ENCODE measurements at places on chromosomes 5 and 9.

GRCh38 chr5:38200872-38201557 lies 57.3 kb upstream of the EGFLAM start:
- no peak for DNase-seq
- no peaks in the 10 kb centered on the region for H3K4me1 ChIP-seq
- no peak overlapping the region for H3K27ac ChIP-seq
- H3K36me3 ChIP-seq, result no peaks in the 10 kb centered on the region

DNA sequence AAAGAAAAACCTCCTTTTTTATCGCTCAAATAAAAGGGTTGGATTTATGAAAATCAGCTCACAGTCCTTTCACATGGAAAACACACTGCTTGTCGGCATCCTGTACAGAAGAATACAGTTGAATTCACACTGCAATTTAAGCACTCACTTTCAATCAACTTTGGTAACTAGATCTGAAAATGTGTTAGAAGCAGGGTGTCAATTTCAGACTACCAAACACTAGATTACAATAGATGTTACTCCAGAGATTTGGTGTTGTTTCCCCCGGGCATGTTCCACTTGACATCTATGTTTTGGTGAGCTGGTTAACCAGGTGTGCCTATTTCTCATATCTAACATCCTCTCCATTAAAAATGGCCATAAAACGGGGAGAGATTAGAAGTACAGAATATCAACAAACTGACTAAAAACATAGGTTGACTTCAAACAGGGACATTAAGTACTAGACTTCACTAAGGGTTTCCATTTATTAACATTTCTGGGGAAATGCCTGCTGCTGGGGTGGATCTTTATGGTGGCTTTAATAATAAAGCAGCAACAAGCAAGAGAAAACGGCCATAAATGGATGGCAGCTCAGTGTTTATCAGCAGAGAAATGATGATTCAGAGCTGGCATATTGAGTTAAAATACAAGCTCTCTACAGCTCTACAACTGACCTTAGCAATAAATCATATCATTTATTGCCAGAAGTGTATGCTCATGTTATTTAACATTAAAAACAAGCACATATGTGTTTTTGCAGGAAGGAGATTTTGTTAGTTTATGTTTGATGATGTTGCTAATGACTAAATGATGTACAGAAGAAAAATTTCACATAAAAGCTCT lies 158.8 kb downstream of the SLF1 start:
- no peaks in the 10 kb centered on the region for H3K27me3 ChIP-seq
- H3K4me3 ChIP-seq, result no peak overlapping the region
- H3K4me1 ChIP-seq, result no peaks in the 10 kb centered on the region
- no peak overlapping the region for H3K27ac ChIP-seq
- H3K36me3 ChIP-seq, result no peaks in the 10 kb centered on the region

GRCh38 chr5:71695071-71695470 lies 24.0 kb upstream of the CARTPT start:
- H3K36me3 ChIP-seq, result no peaks in the 10 kb centered on the region
- H3K27me3 ChIP-seq, result no peaks in the 10 kb centered on the region
- no peaks in the 10 kb centered on the region for H3K4me1 ChIP-seq
- no peak overlapping the region for H3K4me3 ChIP-seq

DNA sequence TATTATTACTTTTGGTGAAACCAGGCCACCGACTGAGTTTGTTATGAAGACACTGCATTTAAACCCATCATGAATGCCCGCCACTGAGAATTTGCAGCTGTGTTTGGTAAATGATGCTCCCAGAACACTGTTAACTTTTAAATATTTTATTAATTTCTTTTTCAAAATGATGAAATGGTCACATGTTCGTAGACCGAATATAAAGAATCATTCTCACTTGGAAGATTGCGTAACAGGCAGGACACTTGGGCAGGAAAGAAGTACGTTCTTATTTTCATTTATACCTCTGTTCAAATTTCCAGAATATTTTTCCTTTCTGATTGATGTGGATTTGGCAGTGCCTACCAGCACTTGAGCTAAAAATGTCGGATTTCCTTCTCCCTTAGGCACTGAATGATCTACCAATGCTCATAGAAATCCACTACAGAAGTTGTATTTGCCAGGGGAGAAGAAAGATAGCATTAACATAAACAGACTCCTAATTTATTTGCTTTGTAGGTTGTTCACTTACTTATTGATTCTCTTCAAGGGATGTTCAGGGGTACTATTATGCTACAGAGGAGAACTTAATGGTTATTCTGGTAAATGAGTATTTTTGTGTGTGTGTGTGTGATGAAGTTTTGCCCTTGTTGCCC lies 13.8 kb downstream of the CYFIP2 start:
- H3K27me3 ChIP-seq, result no peaks in the 10 kb centered on the region
- DNase-seq, result no peak
- H3K4me3 ChIP-seq, result no peak overlapping the region
- H3K27ac ChIP-seq, result no peak overlapping the region

DNA sequence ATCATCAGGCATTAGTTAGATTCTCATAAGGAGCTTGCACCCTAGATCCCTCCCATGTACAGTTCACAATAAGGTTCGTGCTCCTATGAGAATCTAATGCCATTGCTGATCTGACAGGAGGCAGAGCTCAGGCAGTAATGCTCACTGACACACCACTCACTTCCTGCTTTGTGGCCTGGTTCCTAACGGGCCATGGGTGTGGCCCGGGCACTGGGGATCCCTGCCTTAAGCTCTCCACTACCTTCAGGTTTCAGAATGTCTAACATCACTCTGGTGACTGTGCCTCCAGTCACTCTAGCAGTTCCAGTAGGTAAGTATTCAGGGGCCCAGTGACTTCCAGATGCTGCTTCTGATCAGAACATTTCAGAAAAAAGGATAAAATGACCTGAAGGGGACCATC lies 152.4 kb downstream of the LRRC70 start:
- H3K36me3 ChIP-seq, result no peaks in the 10 kb centered on the region
- no peak overlapping the region for H3K27ac ChIP-seq
- H3K4me1 ChIP-seq, result no peaks in the 10 kb centered on the region
- H3K4me3 ChIP-seq, result no peak overlapping the region
- no peaks in the 10 kb centered on the region for H3K27me3 ChIP-seq

- H3K27me3 ChIP-seq, result no peaks in the 10 kb centered on the region
- H3K27ac ChIP-seq, result no peak overlapping the region
- H3K4me3 ChIP-seq, result no peak overlapping the region
Observed at GRCh38 chr5:10666531-10667299, 94.3 kb downstream of the DAP start.

- H3K4me1 ChIP-seq, result no peaks in the 10 kb centered on the region
- H3K4me3 ChIP-seq, result no peak overlapping the region
- DNase-seq, result no peak
- H3K27ac ChIP-seq, result no peak overlapping the region
- H3K27me3 ChIP-seq, result no peaks in the 10 kb centered on the region
- no peaks in the 10 kb centered on the region for H3K36me3 ChIP-seq
Observed at GRCh38 chr5:85334-85995, 6.5 kb upstream of the PLEKHG4B start.

DNA sequence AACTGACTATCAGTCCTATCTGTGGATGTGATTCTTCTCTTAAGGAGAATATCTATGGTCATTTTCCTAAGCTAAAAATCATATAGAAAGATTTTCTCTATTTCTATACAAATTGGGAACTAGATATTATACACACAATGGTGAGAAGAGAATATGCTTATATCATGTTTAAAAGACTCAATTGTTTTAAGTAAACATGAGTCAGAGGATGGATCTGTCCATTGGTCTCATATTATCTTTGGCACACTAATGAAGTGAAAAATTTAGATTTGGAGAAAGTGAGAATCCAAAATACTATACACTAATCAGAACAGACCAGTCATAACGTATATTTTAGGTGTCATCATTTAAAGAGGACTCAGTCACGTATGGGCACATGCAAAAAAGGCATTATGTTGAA lies 16.5 kb upstream of the SPINK14 start:
- no peak overlapping the region for H3K27ac ChIP-seq
- no peaks in the 10 kb centered on the region for H3K36me3 ChIP-seq
- H3K4me1 ChIP-seq, result peaks cover 4% of the 10 kb centered on the region
- H3K27me3 ChIP-seq, result no peaks in the 10 kb centered on the region
- H3K4me3 ChIP-seq, result no peak overlapping the region

DNA sequence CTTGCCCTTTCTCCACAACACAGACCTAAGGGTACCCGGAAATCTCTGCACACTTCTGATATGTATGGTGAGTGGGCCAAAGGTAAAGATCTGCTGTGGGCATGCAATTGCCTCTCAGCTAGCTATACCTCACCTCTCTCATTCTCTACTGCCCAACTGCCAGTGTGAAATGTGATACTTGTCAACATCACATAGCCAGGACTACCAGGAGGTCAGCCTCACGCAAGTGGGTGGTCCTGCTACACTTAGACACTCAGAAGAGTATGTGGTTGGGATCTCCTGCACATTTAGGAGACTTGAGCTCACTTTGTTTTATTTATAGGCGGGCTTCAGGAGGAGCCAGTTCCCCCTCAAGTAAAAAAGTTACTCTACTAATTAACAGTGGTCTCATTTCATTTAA lies 88.0 kb upstream of the MAN2A1 start:
- H3K4me3 ChIP-seq, result no peak overlapping the region
- H3K27me3 ChIP-seq, result no peaks in the 10 kb centered on the region
- H3K36me3 ChIP-seq, result no peaks in the 10 kb centered on the region
- DNase-seq, result no peak
- no peaks in the 10 kb centered on the region for H3K4me1 ChIP-seq

DNA sequence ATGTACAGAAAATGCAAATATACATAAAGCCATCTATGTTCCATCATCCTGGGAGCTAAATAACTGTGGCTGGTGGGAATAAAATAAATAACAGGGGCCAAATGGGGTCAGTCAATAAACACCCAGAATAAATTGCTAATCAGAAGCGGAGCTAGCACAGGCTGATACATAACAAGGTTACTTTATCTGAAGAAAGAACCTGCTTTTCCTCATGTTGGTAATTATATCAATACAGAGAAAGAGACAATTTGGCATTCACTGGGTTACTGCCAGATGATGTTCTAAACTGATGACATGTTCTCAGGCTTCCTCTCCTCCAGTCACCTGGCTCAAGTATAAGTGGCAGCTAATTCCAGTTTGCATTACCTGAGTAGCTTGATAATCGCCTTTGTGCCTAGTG lies 144.9 kb upstream of the CD180 start:
- DNase-seq, result no peak
- H3K36me3 ChIP-seq, result no peaks in the 10 kb centered on the region
- no peaks in the 10 kb centered on the region for H3K27me3 ChIP-seq
- no peak overlapping the region for H3K4me3 ChIP-seq
- no peak overlapping the region for H3K27ac ChIP-seq
- H3K4me1 ChIP-seq, result no peaks in the 10 kb centered on the region

- H3K36me3 ChIP-seq, result no peaks in the 10 kb centered on the region
- no peak overlapping the region for H3K4me3 ChIP-seq
- no peak overlapping the region for H3K27ac ChIP-seq
- no peak for DNase-seq
- H3K4me1 ChIP-seq, result no peaks in the 10 kb centered on the region
Observed at GRCh38 chr5:159319832-159320231, 10.5 kb downstream of the IL12B start.

DNA sequence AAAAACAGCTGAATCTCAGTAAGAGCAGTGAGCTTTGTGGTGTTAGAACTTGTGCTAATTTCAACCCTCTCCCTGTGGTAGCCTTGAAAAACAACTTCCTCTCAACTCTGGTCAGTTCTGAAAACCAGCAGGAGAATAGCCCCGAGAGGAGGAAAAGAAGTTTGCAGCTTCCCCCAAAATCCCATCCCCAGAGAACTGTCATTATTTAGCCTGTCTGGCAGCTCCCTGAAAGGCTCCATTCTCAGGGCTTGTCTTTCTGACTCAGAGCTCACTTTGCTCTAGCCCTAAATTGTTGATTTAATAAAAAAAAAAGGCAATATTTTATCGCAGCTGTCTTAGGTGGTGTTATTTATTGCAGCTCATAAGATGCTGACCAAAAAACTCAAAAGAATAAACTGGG lies 11.4 kb upstream of the SLC45A2 start:
- no peaks in the 10 kb centered on the region for H3K27me3 ChIP-seq
- no peaks in the 10 kb centered on the region for H3K36me3 ChIP-seq
- no peak for DNase-seq
- no peak overlapping the region for H3K4me3 ChIP-seq
- peaks cover 6% of the 10 kb centered on the region for H3K4me1 ChIP-seq
- no peak overlapping the region for H3K27ac ChIP-seq

- H3K27me3 ChIP-seq, result no peaks in the 10 kb centered on the region
- H3K4me1 ChIP-seq, result peaks cover 23% of the 10 kb centered on the region
- H3K27ac ChIP-seq, result no peak overlapping the region
- no peak for DNase-seq
- H3K4me3 ChIP-seq, result no peak overlapping the region
- no peaks in the 10 kb centered on the region for H3K36me3 ChIP-seq
Observed at GRCh38 chr9:132239518-132239917, 77.7 kb downstream of the NTNG2 start.

DNA sequence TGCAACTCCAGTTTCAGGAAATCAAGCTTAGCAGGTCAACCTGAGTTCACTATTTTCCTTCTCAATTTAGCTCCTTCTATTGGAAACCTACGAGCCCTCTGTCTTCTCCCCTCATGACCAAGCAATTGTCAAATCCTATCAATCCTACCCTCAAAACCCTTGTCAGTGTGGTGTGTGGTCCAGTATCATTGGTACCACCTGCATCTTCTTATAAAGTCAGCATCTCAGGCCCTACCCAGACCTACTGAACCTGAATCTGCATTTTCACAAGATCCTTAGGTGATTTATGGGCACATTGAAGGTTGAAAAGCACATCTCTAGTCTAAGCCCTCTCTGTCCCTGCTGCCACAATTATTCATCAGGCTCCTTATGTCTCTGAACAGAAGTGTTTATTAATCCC lies 77.6 kb upstream of the NR4A3 start:
- no peaks in the 10 kb centered on the region for H3K27me3 ChIP-seq
- no peaks in the 10 kb centered on the region for H3K4me1 ChIP-seq
- no peak overlapping the region for H3K4me3 ChIP-seq
- no peak for DNase-seq
